ENCODE measurements at places on chromosomes 13 and 19.

DNA sequence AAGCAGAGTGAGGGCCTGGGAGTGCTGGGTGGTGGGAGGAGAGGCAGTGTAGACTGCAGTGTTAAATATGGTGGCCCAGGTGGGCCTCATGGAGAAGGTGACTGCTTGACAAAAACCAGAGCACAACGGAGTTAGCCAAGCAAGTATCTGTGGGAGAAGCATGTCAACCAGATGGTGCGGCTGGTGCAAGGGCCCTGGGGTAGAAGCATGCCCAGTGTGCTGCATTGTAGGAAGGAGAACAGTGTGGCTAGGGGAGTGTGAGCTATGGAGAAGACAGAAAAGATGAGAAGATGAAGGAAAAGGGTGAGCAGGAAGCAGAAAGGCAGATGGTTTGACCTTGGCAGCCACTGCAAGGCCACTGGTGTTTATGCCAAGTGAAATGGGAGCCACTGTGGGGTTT, 2.2 kb upstream of the VSTM2B start:
- no peak for DNase-seq

DNA sequence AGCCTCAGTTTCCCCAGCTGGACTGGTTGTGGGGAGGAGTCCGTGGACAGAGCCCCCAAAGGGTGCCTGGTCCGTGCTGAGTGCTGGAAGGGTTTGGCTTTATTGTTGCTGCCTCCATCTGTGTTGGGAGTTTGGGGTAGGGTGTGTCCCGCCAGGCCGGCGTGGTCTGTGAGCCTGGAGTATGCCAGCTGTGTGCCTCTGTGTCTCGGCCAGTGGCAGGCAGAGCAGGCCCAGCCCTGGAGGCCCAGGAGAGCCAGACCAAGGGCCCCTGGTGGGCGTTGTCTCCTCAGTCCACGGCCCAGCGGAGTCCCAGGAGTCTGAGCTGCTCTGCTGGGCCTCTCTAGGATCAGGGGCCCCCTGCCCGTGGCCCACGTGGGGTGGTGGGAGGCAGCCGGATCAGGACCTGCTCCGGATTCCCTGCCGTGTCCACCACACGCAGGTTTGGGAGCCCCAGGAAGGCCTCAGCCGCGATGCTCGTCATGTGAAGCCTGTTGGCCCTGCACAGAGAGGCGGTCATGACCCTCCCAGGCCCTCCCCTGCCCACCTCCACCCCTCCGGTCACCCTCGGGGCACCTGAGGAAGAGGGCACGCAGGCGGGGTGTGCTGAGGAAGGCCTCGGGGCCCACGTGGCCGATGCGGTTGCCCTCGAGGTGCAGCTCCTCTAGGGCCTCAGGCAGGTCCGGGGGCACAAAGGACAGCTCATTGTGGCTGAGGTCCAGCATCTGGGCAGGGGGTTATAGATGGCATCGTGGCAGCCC, 6.6 kb downstream of the PODNL1 start:
- no peak for DNase-seq

- DNase-seq = no peak
These were observed 441.5 kb downstream of the DIAPH3 start for GRCh38 chr13:59721926-59722910.

GRCh38 chr19:53892981-53893325, 11.0 kb downstream of the PRKCG start:
- no peak for DNase-seq
